Peyer's patch (tissue), 4 donors: ENCODE measurements at places on chromosomes 6 and 20.

GRCh38 chr6:125262016-125263013, 39.5 kb downstream of the HDDC2 start:
- no peak for DNase-seq

DNA sequence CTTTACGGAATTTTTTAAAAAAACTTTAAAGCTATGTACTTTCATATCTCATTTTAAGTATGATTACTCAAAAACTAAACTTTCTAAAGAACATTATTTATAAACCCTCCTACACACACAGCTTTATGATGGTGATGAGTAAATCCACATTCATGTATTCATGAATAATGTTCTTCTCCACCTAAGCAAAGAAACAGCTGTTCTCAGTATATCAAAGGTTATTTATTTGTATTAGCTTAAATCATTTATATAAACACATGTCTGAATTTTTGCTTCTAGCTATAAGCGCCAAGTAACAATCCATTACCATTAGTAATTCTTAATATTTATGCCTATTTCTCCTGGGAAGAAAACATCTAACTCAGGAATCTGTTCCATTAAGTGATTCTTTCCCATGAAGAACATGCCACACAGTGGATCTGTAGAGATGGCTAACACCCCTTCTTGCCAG, 63.3 kb downstream of the SMLR1 start:
- no peak for DNase-seq

- no peak for DNase-seq
Measured at GRCh38 chr6:55868771-55869479, 6.5 kb downstream of the BMP5 start.

DNA sequence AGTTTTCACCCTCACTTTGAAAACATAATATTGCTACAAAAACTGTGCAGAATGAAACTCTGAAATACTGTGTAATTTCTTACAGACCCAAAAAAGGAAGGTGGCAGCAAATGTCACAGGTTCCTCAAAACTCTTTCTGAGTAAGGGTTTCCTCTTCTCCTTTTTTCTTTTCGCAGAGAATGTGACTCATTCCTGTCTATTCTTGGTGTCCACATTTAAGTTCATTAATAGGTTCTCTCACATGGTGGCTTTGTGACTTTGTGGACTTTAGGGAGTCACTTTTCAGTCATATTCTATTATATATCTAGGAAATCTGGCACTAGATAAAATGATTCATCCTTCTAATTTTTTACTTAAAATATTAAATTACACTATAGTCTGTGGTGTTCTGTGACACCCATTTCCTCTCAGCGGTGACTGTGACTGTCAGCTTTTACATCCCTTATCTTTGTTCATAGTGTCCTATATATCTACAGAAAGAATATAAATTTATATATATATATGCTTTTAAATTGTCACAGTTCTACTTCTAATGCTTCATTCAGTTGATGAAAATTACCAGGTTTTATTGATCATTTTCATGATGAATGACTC, 126.8 kb upstream of the HCRTR2 start:
- DNase-seq, result no peak

GRCh38 chr6:85771925-85772430, 129.3 kb upstream of the SYNCRIP start:
- no peak for DNase-seq

- DNase-seq, result no peak
Measured at GRCh38 chr6:39951716-39952115, 17.5 kb upstream of the MOCS1 start.

- DNase-seq, result no peak
Measured at GRCh38 chr6:131728296-131728939, 17.6 kb upstream of the CTAGE9 start.

DNA sequence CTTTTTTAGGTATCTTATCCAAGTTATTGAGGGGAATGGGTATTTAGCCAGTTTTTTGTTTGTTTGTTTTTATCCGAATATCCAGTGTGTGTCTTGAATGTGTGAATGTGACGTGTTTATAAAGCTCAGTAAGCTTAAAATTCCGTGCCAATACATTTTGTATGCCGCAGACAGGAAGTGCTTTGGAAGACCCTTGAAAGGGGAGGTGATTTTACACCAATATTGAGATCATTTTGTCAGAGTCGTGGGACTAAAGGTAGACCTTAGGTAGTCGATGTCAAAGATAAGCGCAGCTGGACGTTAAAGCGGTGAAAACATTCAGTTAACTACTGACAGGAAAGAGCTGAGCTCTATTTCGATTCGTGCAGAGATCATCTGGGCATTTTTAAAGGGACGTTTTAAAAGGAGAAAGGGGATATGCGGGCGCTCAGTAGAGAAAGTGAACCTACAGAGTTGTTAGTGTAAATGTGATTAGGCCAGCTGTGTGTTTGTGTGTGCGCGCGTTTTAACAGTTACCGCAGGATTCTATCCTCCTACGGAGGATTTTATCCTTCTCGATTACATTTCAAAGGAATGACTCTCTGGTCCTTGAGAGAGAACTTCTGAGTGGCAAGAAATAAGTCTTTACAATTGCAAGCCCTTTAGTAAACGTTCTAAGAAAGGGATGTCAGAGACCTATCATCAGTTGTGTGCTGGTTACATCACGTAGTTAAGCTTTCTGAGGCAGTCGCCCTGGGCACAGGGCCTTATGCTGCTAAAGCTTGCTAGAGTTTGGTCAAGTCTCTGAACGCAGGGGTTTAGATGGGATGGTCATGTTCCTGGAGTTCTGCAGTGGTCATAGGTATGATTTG, 625 bp upstream of the ECHDC1 start:
- DNase-seq, result no peak
